Bone marrow (tissue), 2 donors: ENCODE measurements at places on chromosomes 1 and 21.

DNA sequence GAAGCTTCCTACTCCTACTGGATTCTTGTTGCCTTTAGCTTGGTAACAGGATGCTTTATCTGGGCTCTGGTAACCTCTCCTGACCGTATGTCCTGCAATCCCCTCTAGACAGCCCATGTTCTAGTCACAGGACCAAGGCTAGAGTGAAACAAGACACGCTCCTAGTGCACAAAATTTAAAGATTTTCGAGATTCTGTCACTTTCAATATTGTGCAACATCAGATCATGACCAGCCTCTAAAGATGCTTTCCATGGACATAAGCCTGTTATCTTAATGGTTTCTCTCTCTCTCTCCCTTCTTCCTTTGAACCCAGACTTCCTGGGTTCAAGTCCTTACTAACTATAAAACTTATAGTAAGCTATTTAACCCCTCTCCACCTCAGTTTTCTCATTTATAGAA, 1.6 kb upstream of the LY9 start:
- no peak for DNase-seq

DNA sequence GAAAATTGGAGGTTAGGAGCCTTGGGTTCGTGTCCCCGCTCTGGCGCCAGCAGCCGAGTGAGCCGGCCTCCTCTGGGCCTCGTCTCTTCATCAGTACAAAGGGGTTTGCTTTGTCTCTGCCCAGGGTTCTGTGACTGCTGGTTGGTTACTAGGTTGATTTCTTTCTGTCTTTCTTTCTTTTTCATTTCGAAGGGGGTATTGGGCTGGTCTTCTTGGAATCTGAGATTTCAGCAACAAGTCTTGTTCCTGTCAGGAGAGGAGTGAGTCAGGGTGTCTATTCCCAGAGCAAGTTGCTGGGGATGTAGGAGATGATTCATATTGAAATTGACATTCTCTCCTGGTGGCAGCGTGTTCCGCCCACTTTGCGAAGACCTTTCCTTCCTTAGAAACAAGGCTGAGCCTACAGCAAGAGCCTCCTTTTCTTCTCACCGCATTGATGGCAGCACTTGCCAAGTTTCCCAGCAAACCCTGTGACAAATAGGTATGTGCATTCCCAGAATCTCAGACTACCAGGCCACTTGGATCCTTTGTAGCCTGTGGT, 79.2 kb downstream of the MAN1C1 start:
- no peak for DNase-seq

- no peak for DNase-seq
These were observed 61.4 kb downstream of the ACTL8 start for GRCh38 chr1:17816511-17816910.

DNA sequence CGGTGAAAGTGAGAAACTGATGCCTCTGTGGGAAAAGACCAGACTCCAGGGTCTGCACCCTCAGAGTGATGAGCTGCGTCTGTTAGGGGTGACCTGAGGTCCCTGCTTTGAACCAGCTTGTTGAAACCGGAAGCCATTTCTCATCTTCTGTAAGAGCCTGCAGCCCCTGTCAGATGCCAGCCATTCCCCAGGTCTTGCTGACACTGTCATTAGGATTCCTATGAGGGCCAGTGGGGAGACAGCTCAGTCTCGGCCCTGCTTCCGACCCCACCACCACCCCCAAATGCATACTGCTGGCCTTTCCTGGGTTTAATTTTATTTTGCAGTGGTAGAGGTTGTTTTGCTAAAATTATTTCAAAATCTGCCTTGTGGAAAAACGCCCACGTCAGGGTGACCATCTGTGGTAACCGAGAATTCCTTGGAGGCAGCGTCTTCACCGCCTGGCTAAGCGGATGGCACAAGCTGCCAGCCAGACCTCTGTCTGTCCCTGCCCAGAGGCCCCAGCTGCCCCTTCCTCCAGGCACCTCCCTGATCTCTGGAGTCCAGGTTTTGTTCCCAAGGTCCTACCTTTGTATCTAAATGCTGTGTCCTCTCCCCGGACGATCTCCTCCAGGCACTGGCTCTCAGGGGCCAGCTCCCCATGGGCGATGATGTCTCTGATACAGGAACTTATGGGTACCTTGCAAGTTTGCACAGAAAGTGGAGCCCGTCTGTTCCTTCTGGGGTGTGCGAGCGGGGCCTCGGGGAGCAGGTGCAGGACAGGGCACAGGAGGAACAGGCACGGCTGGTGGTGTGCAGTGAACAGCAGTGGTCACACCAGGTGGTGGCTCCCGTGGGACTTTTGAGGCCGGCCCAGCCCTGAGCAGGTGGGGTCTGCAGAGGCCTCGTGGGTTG, 49.9 kb downstream of the PRKCZ start:
- DNase-seq: no peak

- no peak for DNase-seq
These were observed 250.1 kb downstream of the KAZN start for GRCh38 chr1:14848625-14849024.

DNA sequence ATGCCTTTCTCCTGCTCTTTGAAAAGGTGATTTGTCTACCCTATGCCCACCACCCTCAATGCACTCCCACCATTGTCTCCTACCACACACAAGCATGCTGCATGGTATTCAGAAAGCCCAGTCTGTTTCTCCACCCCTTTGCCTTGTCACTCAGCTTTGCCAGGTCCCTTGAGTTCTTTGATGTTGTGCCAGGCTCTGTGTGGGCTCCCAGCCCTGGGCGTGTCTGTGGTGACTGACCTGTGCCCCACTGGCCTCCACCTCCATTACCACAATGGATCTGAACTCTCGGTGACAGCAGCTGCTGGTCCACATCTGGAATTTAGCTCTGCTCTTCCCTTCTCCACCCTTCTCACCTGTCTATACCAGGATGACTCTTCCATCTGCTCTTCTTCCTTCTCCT, 34.9 kb downstream of the ATP2B4 start:
- no peak for DNase-seq

- DNase-seq: no peak
These were observed 172.1 kb upstream of the ZRANB2 start for GRCh38 chr1:71252900-71253299.

- no peak for DNase-seq
These were observed 161.6 kb upstream of the RAB4A start for GRCh38 chr1:229109320-229109761.

DNA sequence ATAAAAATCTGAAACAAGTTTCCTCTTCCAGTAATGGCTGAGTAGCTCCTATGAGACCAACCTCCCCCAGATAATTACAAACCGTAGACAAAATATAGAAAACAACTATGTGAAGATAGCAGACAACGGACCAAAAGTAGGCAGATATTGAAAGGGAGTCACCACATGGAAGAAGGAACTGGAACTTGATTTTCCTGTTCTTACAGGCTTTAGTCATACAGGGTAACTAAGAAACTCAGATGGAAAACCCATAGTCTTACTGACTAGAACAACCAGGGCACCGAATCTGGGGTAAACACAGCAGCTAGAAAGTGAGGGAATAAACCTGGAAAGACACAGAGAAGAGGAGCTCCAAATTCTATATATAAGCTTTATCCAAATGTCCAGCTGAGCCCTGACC, 26.0 kb downstream of the LMX1A start:
- no peak for DNase-seq

GRCh38 chr1:9700340-9700739, 48.8 kb downstream of the PIK3CD start:
- no peak for DNase-seq

GRCh38 chr1:54800041-54800898, 853 bp downstream of the TTC22 start:
- no peak for DNase-seq

DNA sequence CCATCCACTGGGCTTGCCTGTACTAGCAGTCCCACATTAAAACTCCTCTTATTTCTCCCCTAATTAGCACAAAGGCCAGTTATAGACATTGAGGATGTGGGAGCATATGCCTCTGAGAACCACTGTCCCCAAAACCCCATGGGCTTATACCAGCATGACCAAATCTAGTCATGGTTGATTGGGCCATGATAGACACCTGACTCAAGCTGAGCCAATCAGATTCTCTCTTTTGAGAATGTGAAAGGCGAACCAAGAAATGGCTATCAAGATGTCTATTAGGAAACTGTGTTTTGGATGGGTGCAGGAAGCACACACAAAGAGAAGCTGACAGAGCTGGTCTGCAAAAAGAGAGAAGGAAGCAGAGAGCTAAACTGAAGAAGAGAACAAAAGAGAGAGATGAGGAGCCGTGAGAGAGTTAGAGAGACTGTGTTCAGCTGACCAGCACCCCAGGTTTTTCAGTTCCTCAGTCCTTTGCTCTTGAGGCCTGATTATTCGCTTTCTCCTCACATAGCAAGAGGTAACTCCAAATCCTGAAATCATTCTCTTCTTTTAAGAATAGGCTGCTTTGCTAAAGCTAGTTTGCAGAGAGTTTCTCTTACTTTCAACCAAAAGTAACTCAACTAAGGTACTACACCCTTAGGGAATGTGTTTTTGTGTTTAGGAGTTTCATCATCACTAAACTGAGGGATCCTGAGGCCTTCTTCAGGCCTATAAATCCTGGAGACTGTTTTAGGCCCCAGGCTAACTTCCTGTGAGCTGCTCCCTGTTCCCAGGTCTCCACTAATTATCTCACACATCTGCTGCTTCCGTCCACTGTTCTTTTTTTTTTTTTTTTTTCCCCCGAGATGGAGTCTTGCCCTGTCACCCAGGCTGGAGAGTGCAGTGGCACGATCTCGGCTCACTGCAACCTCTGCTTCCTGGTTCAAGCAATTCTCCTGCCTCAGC, 7.9 kb upstream of the TIPRL start:
- DNase-seq: no peak

GRCh38 chr1:236913371-236914037, 90.7 kb downstream of the MT1HL1 start:
- DNase-seq: no peak

GRCh38 chr21:45011911-45012661, 62.3 kb upstream of the ADARB1 start:
- DNase-seq: no peak

GRCh38 chr21:36555199-36555800, 75.4 kb upstream of the CLDN14 start:
- no peak for DNase-seq

DNA sequence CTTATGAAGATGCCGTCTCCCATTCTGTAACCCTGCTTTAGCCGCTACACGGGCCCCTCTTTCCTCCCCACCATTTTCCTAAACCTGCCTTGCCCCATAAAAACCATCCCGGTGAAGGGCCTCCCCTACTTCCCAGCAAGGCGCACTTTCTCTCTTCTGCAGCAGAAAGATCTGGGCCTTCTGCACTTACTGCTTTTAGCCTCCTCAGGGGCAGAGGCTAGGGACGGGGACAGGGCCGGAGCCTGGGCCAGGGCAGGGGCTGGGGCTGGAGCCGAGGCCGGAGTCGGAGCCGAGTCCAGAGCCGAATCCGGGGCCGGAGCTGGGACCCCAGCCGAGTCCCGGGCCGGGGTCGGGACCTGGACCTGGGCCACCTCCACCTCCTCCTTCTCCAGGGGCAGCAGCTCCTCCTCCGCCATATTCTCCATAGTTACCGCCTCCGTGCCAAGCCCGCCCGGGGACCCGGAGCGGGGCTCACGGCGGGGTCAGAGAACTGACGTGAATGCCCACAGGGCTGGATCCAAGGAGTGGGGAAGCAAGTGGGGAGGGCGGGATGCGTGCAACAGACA, 382 bp downstream of the TRMT1L start:
- peak; percentile 97 for DNase-seq

- DNase-seq: no peak
These were observed 2.6 kb downstream of the RERE start for GRCh38 chr1:8814865-8815264.

GRCh38 chr21:42212266-42212665, 6.7 kb upstream of the ABCG1 start:
- no peak for DNase-seq

DNA sequence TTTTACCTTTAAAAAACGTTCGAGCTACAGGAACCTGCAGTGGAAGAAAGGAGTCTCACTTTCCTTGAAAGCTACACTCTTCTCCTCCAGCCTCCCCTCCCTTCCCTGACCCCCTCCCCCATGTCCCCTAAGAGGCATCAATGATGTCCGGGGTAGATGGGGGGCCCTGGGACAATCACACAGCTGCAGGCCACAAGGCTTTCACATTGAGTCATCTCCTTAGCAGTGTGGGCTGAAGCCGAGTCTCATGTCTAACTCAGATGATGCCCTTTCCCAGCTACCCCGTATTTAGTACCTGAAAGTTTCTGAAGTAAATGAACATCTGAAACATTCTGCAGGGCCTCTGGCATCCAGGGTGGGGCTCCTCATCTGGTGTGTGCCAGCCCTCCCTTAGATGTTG, 6.3 kb upstream of the GPR25 start:
- DNase-seq: no peak

GRCh38 chr1:179808503-179808902, 65.4 kb downstream of the FAM163A start:
- DNase-seq: no peak

DNA sequence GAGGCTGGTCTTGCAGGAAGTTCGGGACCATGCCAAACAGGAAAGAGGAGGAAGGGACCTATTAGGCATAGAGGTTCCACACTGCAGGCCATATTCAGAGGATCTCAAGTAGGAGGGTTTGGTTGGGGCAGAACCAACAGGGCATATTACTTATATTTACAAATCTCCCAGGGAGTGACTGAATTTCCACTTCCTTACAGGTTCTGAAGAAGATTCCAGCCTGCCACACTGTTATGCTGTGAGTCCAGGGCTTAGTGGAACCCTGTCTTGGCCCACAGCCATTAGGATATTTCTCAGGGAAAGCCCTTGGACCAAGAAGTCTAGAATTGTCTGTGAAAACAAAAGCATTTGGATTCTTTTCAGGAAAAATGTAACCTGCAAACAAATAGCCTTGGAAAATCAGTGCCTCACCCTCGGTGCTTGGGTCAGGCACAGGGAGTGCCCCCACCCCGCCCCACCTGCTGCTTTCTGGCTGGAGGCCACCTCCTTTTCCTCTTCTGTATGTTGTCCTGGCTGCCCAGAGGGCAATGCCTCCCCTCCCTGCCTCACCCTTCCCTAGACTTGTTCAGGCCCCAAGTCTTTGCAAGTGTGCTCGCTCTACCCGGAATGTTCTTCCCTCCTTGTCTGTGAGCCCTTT, 41.0 kb upstream of the JUN start:
- DNase-seq: no peak

DNA sequence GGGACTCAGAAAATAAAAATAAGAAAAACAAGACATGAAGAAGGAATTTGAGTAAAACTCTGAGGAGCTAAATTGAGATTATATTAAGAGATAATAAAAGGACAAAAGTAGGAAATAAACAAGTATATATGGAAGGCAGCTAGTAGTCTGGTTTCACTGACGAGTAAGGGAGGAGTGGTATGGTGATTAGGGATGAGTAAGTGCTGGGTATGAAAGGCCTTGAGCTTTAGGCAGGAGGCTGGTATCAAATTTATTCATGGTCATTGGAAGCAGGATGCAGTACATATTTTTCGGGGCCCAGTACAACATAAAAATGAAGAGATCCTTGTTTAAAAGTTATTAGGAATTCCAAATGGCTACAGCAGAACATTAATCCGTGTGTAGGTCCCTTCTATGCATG, 789.7 kb upstream of the PRMT6 start:
- DNase-seq: no peak

DNA sequence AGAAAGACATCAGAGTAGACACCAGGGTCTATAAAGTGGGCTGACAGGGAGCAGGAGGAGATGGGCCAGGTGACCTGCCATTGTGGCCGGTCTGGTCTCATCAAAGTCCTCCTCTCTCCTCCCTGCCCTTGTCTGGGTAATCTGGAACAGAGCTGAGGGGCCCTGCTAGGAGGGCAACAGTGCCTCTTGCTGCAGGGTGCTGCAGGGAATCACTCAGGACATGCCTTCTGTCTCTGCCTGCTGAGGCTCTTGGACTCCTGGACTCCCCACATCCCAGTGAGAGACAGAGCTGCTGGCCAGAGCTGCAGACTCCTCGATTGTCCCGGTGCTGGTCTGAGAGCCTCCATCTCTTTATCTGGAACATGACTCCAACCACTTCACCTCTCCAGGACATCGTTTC, 366.1 kb upstream of the DUSP10 start:
- DNase-seq: no peak

- DNase-seq: no peak
These were observed 31.1 kb downstream of the ZC3H11B start for GRCh38 chr1:219581766-219582165.
